GM12878 (cell line): ENCODE measurements at places on chromosomes 2 and 18.

- H3K4me3 ChIP-seq: no peak overlapping the region
- no peaks in the 10 kb centered on the region for H3K4me1 ChIP-seq
- H3K27ac ChIP-seq: no peak overlapping the region
- H3K36me3 ChIP-seq: no peaks in the 10 kb centered on the region
- H3K27me3 ChIP-seq: 0 out of 2 replicates have a peak, but pooled peaks cover 1% of the 10 kb centered on the region
Measured at GRCh38 chr2:16718576-16719484, 53.2 kb upstream of the CYRIA start.

DNA sequence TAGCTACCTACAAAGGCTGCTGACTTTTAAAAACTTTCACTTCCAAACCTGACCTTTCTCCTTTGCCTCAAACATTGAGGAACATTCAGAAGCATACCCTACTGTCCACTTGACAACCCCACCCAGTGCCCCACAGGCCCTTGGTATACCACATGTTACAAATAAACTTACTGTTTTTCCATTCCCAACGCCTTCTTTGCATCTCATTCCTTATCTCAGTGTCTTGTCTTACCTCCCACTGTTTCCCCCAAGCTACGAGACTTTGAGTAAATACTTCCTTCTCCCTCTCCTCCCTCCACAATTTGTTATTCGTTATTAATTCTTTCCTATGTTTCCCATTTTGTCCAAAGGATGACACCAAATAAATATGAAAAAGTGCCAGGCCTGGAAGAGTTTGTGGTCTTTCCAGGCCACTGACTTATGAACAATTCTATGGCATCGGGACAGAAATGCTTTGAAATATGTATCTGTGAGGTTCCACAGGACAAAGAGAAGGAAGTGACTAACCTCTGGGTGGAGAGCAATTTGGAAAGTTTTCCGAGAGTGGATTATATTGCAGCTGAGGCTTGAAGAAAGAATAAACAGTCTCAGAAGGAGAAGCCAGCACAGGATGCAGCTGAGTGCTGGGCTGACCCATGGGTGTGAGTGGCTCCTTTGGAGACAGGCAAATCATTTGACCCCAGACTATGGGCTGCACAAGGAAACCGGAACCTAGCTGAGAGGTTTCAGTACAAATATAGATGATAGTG is 409.0 kb downstream of the LPIN1 start:
- H3K4me3 ChIP-seq: no peak overlapping the region
- DNase-seq: no peak
- H3K36me3 ChIP-seq: no peaks in the 10 kb centered on the region
- H3K4me1 ChIP-seq: no peaks in the 10 kb centered on the region
- no peaks in the 10 kb centered on the region for H3K27me3 ChIP-seq

DNA sequence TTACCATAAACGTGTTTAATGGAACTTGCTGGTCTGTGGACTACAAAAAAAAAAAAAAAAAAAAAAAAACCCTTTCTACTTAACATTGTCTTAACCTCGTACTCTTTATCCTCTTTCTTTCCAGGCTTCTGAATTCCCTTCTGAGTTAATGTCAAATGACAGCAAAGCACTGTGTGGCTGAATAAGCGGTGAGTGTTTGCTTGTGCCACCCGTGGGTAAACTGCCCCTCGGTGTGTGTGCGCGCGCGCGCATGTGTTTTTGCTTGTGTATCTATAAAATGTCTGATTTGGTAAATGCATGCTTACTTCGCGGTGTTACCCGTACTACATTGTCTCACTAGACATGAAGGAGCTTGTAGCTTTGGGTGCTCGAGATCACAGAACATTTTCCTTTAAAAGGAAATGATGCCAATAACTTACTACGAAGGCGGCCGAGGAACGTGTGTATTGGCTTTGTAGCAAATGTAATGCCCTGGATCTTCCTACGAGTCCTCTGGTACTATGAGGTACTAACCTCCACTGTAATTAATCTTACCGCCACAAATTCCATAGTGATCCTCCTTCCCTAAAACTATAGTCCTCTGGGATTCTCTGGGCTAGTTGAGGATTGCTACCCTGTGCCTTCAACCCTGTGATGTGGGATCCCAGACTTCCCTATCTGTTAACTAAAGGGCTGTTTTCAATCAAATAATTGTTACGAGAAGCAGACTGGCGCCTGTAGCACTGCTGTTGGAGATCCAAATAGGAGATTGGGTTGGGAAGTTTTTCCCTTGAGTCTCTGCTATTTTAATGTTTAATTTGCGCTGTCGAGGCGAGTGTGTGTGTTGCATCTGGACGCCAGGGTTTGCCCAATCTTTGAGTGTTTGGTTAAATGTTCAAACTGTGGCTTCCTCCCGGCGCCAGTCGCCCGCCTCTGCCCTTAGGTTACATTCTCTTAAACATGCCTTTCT is 1.1 kb downstream of the ID2 start:
- H3K27me3 ChIP-seq: 0 out of 2 replicates have a peak, but pooled peaks cover 2% of the 10 kb centered on the region
- H3K36me3 ChIP-seq: no peaks in the 10 kb centered on the region
- peak overlapping the region; percentile 80 for H3K4me3 ChIP-seq
- H3K4me1 ChIP-seq: peaks cover 20% of the 10 kb centered on the region

GRCh38 chr2:7795778-7796563 is 878.8 kb downstream of the RNF144A start:
- no peak overlapping the region; the same call in 1 of the 2 replicates for H3K27ac ChIP-seq
- no peaks in the 10 kb centered on the region for H3K36me3 ChIP-seq
- H3K4me1 ChIP-seq: no peaks in the 10 kb centered on the region
- no peaks in the 10 kb centered on the region for H3K27me3 ChIP-seq

DNA sequence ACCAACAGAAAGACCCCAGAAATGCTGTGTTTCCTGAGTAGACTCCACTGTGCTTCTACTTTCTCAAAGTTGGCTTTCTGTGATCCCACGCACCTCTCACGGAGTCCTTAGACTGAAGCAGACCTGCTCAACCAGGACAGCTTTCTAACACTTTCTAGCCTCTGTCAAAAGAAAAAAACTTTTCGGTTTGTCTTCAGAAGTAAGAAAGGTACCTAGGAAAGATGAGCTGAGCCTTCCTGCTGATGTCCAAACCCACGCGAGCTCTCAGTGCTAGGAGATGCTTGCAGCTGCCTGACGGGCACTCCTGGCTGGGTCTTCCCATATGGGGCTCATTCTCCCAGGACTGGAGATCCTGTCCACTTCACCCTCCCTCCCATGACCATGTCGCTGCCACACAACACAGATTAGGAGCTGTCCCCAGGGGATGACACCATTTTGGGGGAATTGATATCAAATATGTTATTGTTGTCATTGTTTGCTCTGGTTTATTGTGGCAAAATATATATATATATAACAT is 49.2 kb upstream of the DAPL1 start:
- no peak overlapping the region for H3K27ac ChIP-seq
- no peak overlapping the region for H3K4me3 ChIP-seq
- no peak for DNase-seq
- no peaks in the 10 kb centered on the region for H3K4me1 ChIP-seq

DNA sequence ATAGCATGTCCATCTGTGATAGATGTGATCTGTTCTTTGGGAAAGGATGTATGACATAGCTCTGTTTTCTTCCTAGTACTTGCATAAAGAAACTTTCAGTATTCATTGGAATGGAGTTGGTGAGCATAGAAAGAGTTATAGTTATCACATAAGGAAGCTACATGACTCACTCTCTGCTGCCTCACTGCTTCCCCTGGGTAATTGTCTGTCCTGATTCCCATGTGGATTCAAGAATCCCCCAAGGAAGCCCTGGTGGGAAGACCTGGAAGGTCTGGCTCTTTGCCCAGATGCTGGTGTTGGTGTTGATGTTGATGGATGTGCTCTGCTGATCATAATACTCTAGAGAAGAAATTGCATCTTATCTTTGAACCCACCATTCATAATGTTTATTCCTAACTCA is 60.6 kb downstream of the PTPN4 start:
- no peak overlapping the region for H3K27ac ChIP-seq
- no peaks in the 10 kb centered on the region for H3K36me3 ChIP-seq
- H3K4me1 ChIP-seq: no peaks in the 10 kb centered on the region
- DNase-seq: no peak
- H3K4me3 ChIP-seq: no peak overlapping the region

DNA sequence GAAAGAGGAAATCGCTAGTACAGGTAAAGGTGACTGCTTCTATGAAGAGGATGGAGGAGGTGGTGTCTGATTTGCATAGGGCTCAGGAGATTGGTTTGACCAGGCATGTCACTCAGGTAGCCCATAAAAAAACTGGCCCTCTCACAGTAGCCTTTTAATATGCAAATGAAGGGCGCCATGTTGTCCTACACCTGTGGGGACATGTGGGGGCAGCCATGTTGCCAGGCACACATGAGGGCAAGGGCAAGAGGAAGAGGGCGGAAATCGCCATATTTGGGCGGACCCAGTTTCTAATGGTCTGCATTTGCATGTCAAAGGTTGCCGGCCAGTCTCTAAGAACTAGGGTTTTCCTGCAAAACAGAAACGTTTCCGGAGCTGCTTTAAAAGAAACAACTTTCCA is 1330.6 kb downstream of the DSC3 start:
- no peak for DNase-seq
- H3K4me1 ChIP-seq: no peaks in the 10 kb centered on the region
- no peaks in the 10 kb centered on the region for H3K27me3 ChIP-seq
- no peak overlapping the region for H3K4me3 ChIP-seq
- H3K27ac ChIP-seq: no peak overlapping the region

GRCh38 chr2:149394864-149395263 is 64.5 kb downstream of the LYPD6 start:
- no peak for DNase-seq
- no peak overlapping the region for H3K27ac ChIP-seq
- H3K27me3 ChIP-seq: no peaks in the 10 kb centered on the region

DNA sequence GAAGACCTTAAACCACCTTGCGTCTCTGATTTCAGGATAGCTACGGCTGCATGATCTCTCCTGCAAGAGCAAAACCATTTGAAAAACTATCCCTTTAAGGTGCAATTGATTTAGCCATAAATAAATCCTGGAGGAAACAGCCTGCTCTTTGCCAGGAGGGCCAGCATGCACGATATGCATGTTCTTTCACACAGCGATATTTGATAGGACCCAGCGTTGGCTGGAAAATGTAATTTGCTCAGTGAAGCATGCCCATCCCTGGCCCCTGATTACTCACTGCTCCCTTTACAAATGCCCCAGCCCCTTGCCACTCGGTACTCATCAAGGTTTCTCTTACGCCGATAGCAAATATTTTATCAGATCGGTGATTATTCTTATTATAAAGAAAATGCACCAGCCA is 315.4 kb downstream of the CDH2 start:
- H3K4me3 ChIP-seq: no peak overlapping the region
- H3K4me1 ChIP-seq: no peaks in the 10 kb centered on the region
- no peaks in the 10 kb centered on the region for H3K36me3 ChIP-seq

DNA sequence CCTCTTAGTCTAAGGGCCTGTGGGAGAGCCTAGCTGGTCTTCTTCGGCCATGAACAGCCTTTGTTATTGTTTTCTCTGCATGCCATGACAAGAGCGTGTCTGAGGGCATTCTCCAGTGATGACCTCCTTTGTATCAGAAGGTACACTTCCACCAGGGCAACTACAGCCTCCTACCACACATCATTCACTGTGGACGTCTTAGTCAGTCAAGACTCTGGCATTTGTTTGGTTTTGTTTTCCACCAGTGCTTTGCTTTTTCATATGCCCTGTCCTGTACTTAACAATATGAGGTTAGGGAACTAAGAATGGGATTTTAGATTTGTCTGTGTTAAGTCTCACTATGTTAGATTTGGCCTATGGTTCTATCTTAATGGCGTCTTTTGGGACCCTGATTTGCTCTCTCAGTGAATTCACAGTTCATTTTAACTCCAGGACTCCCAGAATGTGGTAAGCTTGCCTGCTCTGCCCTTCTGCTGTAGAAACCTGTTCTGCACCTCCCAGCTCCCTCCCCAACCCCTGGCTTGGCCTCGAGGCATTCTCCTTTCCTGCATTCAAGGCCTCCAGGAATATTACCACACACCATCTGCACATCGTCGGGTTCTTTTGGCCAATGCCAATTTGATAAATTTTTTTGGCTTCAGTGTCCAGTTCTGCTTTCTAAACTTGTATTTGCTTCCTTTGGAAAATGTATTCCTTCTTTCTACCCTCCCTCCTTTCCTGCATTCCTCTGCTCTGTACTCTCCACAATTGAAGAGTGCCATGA is 42.8 kb upstream of the IL1R1 start:
- H3K27me3 ChIP-seq: no peaks in the 10 kb centered on the region
- H3K36me3 ChIP-seq: no peaks in the 10 kb centered on the region
- no peak overlapping the region for H3K4me3 ChIP-seq
- no peak overlapping the region for H3K27ac ChIP-seq
- no peaks in the 10 kb centered on the region for H3K4me1 ChIP-seq

GRCh38 chr2:172326211-172326509 is 101.2 kb upstream of the ITGA6 start:
- H3K4me1 ChIP-seq: no peaks in the 10 kb centered on the region
- no peaks in the 10 kb centered on the region for H3K27me3 ChIP-seq
- no peak overlapping the region for H3K27ac ChIP-seq
- DNase-seq: no peak
